Activated naive CD4-positive, alpha-beta T cell treated with anti-CD3 and anti-CD28 coated beads for 36 hours (primary cell): ENCODE measurements at places on chromosomes 16 and 17. TPM values are rescaled to one million over a fixed set of nuclear protein-coding genes. Genes with fewer than 3 reads are reported as not detected.
A peak's percentile ranks its signal among the peaks of the same experiment; 100 is the strongest.

Gene C17orf67
- total RNA-seq: 2.2 TPM

- H3K27ac ChIP-seq: no peak overlapping the region
- DNase-seq: no peak
- H3K36me3 ChIP-seq: no peaks in the 10 kb centered on the region
- no peaks in the 10 kb centered on the region for H3K4me1 ChIP-seq
- H3K27me3 ChIP-seq: peaks cover 7% of the 10 kb centered on the region
- no peak overlapping the region for H3K4me3 ChIP-seq
Measured at GRCh38 chr17:13728781-13729180, 127.1 kb upstream of the HS3ST3A1 start.

Gene RDM1
- total RNA-seq: 18.6 TPM

Gene RPL23
- total RNA-seq: 2,332 TPM

DNA sequence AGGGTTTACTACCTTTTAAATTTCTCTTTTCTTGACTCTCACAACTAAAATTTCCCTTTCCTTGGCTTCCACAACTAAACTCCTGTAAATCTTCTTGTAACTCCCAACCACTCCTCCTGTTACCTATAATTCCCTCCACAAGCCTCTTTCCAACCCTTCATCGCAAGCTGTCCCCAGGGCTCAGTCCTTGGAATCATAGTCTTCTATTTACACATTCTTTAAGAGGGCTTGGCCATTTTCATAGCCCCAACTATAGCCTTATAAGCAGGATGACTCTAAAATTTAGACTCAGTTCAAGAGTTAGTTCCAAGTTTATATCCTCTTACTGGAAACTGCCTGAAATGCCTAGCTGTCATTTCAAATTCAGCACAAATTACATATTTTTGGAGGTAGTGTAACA, 23.9 kb downstream of the GLG1 start:
- no peak for DNase-seq
- peaks cover 72% of the 10 kb centered on the region for H3K4me1 ChIP-seq
- no peaks in the 10 kb centered on the region for H3K27me3 ChIP-seq
- no peak overlapping the region for H3K27ac ChIP-seq

Gene GRIN2A
- not detected for total RNA-seq

Gene LITAFD
- total RNA-seq: not detected

Gene GRB2
- total RNA-seq: 166 TPM

GRCh38 chr16:29804455-29805231, 1.7 kb upstream of the MAZ start:
- no peaks in the 10 kb centered on the region for H3K27me3 ChIP-seq
- peaks cover 55% of the 10 kb centered on the region for H3K36me3 ChIP-seq
- no peak for DNase-seq
- H3K4me3 ChIP-seq: peak overlapping the region; percentile 98
- peaks cover 28% of the 10 kb centered on the region for H3K4me1 ChIP-seq
- H3K27ac ChIP-seq: peak overlapping the region; percentile 100

GRCh38 chr17:28394337-28395116, 11.5 kb downstream of the SLC46A1 start:
- no peaks in the 10 kb centered on the region for H3K4me1 ChIP-seq
- no peak overlapping the region for H3K4me3 ChIP-seq
- peaks cover 10% of the 10 kb centered on the region for H3K36me3 ChIP-seq

- no peak overlapping the region for H3K27ac ChIP-seq
- H3K4me3 ChIP-seq: no peak overlapping the region
- DNase-seq: no peak
- H3K4me1 ChIP-seq: peaks cover 42% of the 10 kb centered on the region
- no peaks in the 10 kb centered on the region for H3K27me3 ChIP-seq
Measured at GRCh38 chr17:57097832-57098421, 12.9 kb downstream of the AKAP1 start.

DNA sequence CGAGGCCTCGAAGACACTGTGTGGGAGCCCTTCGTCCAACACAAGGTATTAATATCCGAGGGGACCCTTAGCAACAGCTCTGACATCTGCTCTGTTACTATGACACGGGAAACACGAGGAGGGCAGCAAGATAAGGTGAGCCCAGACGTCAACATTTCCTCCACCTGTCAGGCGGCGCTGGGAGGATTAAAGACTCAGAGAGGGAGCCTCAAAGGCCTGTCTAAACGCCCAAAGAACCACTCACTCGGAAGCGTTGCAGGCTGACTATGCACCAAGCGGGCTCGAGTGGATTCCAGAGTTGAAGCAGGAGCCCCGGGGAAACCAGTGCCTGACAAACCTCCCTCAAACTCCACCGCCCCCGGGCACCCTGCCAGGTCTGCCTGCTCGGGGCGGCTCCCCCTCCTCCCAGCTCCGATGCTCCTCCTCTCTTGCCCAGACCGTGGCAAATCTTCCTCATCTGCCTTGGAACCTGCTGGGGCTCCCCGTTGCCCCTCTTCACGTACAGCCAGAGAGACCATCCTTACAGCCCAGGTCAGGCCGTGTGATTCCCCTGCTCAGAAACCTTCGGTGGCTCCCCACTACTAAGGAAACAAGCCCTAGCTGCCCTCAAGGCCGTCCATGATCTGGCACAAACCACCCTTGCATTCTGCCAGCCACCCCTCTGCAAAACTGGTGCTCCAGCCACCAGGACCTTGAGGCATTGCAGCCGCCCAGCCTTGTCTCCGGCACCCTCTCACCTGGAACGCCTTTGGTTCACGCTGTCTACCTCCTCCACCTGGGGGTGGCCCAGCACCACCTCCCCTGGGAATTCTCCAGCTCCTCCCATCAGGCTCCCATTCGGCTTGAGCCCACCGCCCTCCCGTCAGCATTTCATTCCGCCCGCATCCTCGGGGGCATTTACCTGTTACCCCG, 16.2 kb downstream of the RPH3AL start:
- H3K36me3 ChIP-seq: no peaks in the 10 kb centered on the region
- no peak overlapping the region for H3K27ac ChIP-seq
- DNase-seq: peak; percentile 55
- peak overlapping the region; percentile 24 for H3K4me3 ChIP-seq
- peaks cover 44% of the 10 kb centered on the region for H3K4me1 ChIP-seq

DNA sequence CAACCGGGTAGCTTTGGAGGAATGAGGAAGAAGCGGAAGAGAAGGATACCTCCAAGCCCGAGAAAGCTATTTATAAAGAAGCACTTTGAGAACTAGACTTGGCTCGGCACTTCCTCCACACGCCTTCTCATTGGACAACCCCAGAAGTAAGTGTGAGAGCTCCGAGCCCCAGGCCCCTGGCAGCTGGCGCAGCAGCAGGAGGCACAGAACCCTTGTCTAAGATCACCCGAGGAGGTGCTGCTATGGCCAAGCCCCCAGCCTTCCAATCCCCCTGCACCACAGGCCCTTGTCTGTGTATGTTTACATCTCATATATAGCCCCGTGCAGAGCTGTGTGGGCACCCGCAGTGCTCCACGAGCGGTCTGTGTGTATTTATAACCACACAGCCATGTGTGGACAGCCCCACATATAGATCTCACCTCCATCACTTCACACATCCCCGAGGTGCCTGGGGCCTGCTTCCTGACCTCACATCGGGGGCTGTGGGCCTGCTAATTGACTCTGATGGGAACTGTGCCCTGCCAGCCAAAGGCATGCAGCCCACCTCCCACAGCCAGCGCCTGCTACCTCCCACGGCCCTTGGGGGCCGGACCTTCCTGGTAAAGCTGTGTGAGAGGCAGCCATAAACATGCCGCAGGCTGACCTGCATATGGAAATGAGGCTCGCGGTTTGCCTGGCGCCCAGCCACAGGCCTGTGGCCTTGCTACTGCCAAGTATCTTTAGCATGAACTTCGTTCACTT, 96.1 kb downstream of the C17orf67 start:
- H3K4me1 ChIP-seq: no peaks in the 10 kb centered on the region
- DNase-seq: no peak
- H3K4me3 ChIP-seq: no peak overlapping the region
- no peaks in the 10 kb centered on the region for H3K27me3 ChIP-seq

GRCh38 chr16:78001451-78002025, 20.8 kb upstream of the CLEC3A start:
- no peak overlapping the region for H3K27ac ChIP-seq
- no peak overlapping the region for H3K4me3 ChIP-seq
- H3K27me3 ChIP-seq: peaks cover 6% of the 10 kb centered on the region
- no peaks in the 10 kb centered on the region for H3K36me3 ChIP-seq
- no peak for DNase-seq

GRCh38 chr17:82551779-82552457, 32.4 kb downstream of the FOXK2 start:
- H3K4me1 ChIP-seq: peaks cover 32% of the 10 kb centered on the region
- DNase-seq: peak; percentile 90
- no peak overlapping the region for H3K4me3 ChIP-seq
- H3K27me3 ChIP-seq: no peaks in the 10 kb centered on the region
- H3K36me3 ChIP-seq: no peaks in the 10 kb centered on the region

GRCh38 chr16:12305847-12306801, 329.6 kb downstream of the SNX29 start:
- no peak for DNase-seq
- no peak overlapping the region for H3K27ac ChIP-seq
- no peaks in the 10 kb centered on the region for H3K27me3 ChIP-seq
- peaks cover 2% of the 10 kb centered on the region for H3K36me3 ChIP-seq
- H3K4me3 ChIP-seq: no peak overlapping the region
- H3K4me1 ChIP-seq: no peaks in the 10 kb centered on the region

DNA sequence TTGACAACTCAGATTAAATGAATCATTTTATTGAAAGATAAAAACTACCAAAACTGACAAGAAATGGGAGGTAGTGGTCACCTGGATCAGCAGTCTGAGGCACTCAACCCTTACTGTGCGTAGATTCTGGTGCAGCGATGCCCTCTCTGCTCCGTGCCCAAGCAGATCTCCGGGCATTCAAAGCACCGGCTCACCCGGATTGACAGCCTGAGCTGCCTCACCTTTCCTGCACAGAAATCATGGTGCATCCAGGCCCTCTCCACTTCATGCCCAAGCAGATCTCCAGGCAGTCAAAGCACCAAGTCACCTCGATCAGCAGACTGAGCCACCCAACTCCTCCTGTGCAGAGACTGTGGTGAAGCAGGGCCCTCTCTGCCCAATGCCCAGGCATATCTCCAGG, 196.8 kb downstream of the CA10 start:
- no peak for DNase-seq
- no peaks in the 10 kb centered on the region for H3K36me3 ChIP-seq
- no peaks in the 10 kb centered on the region for H3K4me1 ChIP-seq
- H3K4me3 ChIP-seq: no peak overlapping the region
